Renal cortex interstitium (tissue), 15 donors: ENCODE measurements at places on chromosomes 5 and 9. TPM values are rescaled to one million over a fixed set of nuclear protein-coding genes. Genes with fewer than 3 reads are reported as not detected.

DNA sequence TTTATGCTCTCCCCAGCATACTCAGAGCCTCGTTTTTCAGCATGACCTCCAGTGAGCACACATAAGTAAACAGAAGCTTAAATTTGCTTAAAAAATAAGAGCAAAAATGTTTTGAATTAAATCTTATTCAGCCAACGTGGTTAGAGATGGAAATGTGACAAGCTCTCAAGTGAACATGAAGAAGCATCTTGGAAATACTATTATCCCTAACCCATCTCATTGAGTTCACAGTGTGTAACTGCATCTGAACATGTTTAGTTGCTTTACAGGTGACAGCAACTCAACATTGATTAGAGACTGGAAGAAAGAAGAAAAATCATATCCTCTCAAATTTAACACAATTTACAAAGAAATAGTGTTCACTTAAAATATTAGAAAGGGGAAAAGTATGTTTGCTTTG lies 1785.1 kb downstream of the MAT2B start:
- DNase-seq: no peak

DNA sequence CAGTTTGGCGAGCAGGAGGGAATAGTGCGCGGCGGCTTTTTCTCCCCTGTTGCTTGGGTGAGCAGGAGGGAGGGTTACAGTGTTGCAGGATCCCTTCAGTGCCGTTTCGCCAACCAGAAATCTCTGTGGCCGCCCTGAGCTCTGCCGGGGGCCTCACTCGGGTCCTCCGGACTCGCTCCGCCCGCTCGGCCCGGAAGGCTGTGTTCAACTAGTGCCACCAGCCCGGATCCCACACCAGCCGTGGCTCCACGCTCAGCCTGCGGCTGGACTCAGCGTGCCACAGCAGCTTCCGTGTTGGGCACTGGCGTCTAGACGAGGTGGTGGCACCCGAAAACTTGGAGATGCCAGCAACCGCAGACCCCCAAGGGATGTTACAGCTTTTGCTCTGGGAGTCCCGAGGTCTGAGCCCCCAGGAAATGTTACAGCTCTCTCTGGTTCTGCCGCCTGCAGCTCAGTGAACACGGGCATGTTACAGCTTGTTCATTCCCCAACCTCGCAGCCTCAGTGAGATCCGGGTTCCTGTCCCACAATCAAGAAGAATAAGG lies 16.0 kb upstream of the OR13C9 start:
- DNase-seq: no peak

DNA sequence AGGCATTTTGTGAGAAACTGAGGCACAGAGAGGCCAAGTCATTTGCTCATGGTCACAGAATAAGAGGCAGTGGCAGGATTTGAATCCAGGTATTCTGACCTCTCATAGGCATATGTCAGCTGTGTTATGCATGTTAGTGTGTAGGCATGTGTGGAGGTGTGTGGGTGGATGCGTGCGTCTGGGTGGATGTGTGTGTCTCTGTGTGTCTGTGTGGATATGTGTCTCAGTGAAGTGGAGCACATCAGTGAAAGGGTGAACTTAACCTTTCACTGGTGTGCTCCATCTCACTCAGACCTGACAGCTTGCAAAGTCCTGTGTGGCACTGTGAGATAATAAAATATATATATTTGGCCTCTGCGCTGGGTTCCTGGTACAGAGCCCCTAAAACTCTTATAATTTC lies 32.0 kb upstream of the SMU1 start:
- DNase-seq: no peak

DNA sequence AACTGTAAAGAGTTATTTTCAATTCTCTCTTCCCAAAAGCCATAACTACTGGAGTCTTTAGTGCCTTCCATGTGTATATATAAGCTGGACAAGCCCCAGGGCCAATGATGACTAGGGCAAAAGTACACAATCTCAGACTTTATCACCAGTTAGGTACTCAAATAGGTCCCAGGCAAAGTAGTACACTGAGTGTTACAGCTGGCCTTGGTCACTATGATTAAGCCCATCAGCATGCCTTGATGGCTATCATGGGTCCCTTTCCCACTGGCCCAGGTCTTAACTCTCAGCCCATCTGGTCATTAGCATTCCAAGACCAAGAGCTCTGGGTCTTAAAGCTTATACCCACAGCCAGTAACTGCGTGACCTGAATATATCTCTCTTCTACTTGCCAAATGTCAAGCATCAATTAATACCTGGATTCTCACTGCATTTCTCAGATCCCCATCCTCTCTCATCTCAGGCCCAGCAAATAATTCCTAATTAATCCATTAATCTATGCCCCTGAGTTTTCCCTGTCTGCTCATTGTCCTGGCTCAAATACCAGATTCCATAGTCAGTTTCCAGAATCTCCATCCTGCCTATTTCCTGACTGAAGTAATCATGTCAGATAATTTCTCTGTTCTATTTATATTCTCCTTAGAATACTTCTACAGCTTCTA lies 62.3 kb downstream of the NR6A1 start:
- no peak for DNase-seq

DNA sequence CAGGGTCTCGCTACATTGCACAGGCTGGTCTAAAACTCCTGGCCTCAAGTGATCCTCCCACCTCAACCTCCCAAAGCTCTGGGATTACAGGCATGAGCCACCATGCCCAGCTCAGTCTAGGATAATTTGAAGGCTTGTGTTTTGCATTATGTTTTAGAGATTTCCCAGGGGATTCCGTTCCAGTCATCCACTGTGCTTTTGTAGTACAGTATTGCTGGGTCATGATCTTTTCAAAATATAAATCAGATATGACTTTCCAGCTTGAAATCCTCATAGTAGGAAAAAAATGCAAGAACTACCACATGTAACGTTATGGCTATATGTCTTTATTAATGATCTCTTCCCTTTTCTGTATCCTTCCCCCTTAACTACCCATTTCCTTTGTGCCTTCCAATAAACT lies 338.1 kb downstream of the PRELID2 start:
- no peak for DNase-seq

- no peak for DNase-seq
Measured at GRCh38 chr9:69121155-69122081, 52.7 kb upstream of the TJP2 start.

Gene SLC26A2
- 19.9 TPM for polyA plus RNA-seq

Gene TJP2
- polyA plus RNA-seq: 103 TPM

Gene TRIP13
- 11.0 TPM for polyA plus RNA-seq
